T47D (cell line): ENCODE measurements at places on chromosomes 12 and 14.
A peak's percentile ranks its signal among the peaks of the same experiment; 100 is the strongest.

DNA sequence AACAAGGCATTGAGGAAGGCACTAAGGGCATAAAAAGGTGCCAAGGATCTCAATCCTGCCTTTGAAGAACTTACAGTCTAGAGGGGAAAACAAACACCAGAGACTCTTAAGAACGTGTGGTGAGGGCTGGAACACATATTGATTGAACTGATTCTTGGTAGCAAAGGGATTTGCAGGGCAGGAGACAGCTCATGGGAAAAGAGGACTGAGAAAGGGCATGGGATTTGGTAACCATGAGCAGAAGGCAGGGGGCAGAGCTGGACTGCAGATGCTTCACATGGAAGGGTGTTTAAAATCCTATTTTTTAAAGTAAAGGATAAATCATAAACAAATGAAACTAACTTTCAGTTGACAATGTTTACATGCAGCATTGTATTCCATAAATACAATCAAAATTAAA lies 203.1 kb downstream of the ITPR2 start:
- no peak for DNase-seq

DNA sequence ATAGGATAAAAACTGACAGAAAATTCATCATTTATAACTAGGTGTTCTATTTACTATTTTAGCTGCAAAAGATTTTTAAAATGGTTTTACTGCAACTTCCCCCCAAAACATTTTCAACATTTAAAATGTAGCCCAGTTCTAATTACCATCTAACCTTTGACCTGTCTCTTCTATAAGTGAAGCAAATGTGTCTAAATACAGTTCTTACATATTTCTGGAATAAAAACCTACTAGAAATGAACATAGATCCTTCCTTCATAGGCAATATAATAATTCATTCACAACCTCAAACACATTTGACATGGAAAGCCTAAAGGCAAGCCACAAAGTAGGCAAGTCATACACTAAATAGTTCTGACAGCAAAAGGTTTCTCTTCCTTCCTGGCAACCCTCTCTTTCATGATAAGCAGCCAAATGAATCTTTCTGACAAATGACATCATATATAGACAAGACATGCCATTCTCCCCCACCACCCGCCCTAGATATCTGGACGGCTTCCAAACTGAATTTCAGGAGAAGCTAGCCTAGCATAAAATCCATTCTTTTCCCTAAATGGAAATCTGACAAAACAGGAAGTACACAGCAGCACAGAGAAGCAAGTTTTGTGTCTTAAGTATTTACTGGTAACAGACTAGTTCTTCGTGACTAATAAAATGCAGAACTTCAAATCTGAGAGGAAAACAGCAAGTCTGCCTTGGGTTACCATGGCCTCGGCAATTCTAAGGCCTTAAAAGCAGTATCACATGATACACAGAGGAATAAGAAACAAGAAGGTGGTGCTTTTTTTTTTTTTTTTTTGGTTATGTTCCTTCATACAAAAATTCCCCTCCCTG lies 17.2 kb upstream of the ARID4A start:
- DNase-seq: no peak

DNA sequence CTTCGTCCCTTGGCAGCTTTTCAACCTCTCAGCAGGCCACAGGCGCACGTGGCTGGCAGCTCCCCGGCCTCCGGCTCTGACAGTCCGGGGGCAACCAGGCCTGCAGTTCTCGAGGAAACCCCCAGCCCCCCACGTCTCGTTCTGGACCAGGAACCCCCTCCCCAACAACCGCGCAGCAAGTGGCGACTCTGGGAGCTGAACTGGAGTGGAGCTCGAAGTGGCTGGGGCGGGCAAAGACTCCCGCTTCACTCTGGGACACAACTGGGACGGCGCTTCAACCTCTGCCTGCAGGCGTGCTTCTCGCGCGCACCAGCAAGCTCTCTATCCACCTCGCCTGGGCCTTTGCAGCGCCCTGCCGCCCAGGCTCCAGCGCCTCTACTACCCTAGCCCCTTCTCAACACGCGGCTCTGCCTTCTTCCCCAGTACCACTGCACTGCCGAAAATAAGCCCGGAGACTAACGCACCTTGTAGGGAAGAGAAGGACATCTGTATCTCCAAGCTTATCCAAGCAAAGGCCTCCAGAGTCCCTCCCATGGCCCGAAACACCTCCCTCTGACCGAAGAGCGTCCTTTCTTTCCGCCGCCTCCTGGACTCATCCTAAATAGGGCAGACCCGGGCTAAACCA lies 2.4 kb upstream of the NKX2-1 start:
- no peak for DNase-seq

DNA sequence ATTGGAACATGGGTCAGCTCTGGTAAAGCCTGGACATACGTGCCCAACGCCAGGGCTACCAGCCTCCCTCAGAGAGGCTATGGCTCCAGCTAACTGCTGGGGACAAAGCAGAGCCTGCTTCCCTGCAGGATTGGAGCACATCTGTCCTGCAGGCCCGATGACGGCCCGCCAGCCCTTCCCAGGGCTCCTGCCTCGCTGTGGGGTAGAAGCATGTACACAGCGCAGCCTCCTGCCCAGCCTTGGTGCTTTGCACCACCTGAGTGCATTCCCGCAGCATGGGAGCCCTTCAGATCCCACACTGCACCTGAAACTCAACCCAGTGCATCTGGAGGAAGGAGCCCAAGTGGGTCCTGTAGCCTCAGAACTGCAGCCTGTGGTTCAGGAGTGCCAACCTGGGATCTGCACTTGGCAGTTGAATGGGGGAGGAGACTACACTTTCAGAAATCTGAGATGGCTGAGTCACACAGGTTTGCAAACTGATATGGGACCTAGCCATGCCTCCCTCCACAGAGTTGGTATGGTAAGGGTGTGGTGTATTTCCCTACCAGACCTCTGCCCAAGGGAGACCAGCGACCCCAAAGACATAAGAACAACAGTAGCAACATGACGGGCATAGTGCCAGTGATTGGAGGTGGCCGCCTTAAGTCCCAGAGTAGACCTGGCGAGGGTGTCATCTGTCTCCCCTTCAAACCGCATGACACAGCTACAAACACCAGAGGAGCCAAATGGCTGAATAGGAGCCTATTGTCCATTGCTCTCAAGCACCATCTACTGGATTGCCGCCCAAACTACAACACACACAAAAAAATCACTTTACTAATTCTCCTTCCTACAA lies 273.9 kb upstream of the MIS18BP1 start:
- peak; percentile 81 for DNase-seq

DNA sequence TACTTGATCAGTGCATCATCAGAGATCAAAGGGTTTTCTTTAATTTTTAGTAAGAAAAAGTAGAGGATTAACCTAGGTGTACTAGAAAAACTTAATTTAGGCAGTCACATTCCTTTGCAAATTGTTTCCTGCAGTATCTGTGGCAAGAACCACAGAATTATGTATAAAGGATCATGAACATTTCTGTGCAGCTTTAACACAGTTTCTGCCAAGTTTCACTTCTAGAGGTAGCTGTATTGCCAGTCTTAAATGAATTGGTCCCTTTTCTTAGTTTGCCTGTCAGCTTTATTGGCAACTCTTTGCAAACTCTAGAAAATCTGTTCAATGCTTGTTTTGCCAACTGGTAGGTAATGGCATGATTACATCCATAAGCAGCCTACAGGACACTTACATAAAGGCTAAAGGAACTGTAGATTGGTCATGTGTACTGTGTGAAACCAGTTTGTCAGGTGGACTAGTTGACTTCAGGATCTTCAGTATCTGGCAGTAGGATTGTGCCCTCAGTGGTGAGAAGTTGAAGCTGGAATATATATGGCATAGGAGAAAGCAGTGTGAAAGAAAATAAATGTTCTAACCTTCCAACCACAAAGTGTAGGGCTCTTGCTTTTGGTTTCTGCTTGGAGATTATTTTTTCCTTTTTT lies 75.9 kb downstream of the TTLL5 start:
- DNase-seq: peak; percentile 29

DNA sequence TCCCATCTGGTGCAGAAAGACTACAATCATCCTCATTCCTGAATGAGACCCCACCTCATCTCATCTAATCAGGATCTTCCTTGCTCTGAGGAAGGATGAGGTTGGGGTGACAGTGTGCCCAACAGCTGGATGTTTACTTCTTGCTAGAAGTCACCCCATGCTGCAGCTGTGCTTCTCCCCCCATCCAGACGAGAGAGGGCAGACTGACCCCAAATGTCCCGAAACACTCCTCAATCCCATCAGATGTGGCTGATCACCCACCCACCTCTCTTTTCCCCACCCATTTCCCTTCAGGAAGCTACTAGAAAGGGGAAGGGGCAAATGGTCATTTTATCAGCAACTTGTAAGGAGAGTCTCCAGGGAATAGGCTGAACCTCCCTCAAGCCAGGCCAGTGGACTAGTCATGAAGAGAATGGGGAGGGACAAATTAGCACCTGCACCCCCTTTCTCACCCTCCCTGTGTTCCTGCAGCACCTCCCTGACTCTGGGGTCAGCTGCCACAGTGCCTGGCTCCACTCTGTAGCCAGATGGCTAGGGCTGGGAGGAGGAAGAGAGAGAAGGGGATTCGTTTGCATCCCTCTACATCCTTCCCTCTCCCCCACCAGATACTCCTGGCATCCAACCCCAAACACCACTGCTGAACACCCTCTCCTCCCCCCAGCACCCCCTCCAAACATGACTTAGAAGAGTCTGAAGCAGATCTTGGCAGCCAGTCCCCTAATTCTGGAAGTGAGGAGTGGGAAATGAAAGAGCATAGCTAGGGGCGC lies 2.8 kb upstream of the BAZ2A start:
- no peak for DNase-seq

DNA sequence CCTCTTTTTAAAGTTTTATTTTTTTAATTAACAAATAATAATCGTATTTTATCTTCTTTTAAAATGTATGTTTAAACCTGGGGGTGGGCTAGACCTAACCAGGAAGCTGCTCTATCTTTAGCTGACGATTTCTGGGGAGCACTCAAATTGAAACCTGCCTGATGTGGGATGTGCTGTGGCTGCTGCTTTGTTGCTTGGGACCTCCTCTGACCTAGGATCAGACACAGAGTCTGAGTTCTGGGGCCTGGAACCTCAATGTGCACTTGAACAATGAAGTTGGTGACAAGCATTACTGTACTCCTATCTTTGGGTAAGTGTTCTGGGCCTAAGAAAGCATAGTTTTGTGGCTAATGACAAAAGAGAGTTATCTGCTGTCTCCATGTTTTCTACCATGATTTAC lies 386.7 kb downstream of the DAD1 start:
- no peak for DNase-seq
